ENCODE measurements at places on chromosomes 12 and 14.

- DNase-seq: no peak
These were observed 1.8 kb downstream of the GLI1 start for GRCh38 chr12:57461276-57461916.

- DNase-seq: no peak
These were observed 1.8 kb upstream of the ZNF839 start for GRCh38 chr14:102317564-102318248.

GRCh38 chr12:80829767-80830166 is 108.0 kb downstream of the LIN7A start:
- no peak for DNase-seq

GRCh38 chr14:103020271-103021170 is 36.8 kb downstream of the CDC42BPB start:
- no peak for DNase-seq

- DNase-seq: no peak
These were observed 34.9 kb downstream of the EVL start for GRCh38 chr14:100100032-100100703.

- DNase-seq: no peak
These were observed at the start of gene LTB4R2 for GRCh38 chr14:24309538-24310264. Gene LTB4R2 (plus strand): TSS chr14:24310140. CDS start chr14:24310665, 525 bp downstream.

All from effector memory CD8-positive, alpha-beta T cell (primary cell).